RWPE2 (cell line): ENCODE measurements at places on chromosomes 12 and 14.

- no peak overlapping the region for H3K27ac ChIP-seq
- no peaks in the 10 kb centered on the region for H3K36me3 ChIP-seq
- no peak overlapping the region for H3K4me3 ChIP-seq
- H3K4me1 ChIP-seq, result no peaks in the 10 kb centered on the region
Observed at GRCh38 chr12:107493666-107494065, 191.9 kb upstream of the PWP1 start.

DNA sequence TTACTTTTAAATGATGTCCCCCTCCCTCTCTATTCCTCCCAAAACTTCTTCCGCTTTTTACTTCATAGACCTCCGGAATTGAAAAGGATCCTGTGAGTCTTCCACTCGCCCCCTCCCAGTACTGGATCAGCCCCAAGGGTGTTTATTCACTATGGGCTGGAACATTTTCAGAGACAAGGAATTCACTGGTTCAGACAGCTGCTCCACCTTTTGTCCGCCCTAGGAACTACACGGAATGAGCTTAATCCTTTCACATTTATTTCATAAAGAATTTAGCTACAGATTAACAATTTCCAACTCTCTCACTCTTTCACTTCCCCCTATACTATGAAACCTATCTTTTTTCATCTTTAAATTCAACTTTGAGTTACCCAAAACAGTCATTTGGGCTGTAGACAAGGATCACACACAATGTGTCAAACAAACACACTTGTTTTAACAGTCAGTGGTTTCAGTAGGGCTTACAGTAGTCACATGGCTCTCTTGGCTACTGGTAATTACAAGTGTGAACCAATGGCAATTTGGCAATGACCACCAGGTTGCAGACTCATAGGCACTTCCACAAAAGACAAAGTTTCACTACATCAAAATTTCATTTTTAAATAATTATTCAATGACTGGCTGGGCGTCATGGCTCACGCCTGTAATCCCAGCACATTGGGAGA, 20.6 kb downstream of the CNIH1 start:
- no peak overlapping the region for H3K4me3 ChIP-seq
- H3K27me3 ChIP-seq, result no peaks in the 10 kb centered on the region
- no peak for DNase-seq
- H3K36me3 ChIP-seq, result peaks cover 73% of the 10 kb centered on the region

- no peak for DNase-seq
- no peak overlapping the region for H3K4me3 ChIP-seq
- H3K4me1 ChIP-seq, result no peaks in the 10 kb centered on the region
- H3K27ac ChIP-seq, result no peak overlapping the region
Observed at GRCh38 chr14:81889529-81889928, 355.9 kb upstream of the SEL1L start.

- H3K27ac ChIP-seq, result no peak overlapping the region
- H3K4me1 ChIP-seq, result no peaks in the 10 kb centered on the region
- H3K36me3 ChIP-seq, result no peaks in the 10 kb centered on the region
- H3K27me3 ChIP-seq, result peaks cover 9% of the 10 kb centered on the region
Observed at GRCh38 chr14:96584199-96584906, 82.2 kb downstream of the PAPOLA start.

GRCh38 chr14:60926002-60926401, 54.9 kb downstream of the TRMT5 start:
- H3K4me3 ChIP-seq, result no peak overlapping the region
- no peaks in the 10 kb centered on the region for H3K36me3 ChIP-seq
- no peak overlapping the region for H3K27ac ChIP-seq
- DNase-seq, result no peak

GRCh38 chr14:61231810-61232209, 49.3 kb downstream of the TMEM30B start:
- no peak overlapping the region for H3K4me3 ChIP-seq
- H3K27ac ChIP-seq, result no peak overlapping the region
- H3K4me1 ChIP-seq, result no peaks in the 10 kb centered on the region
- H3K36me3 ChIP-seq, result no peaks in the 10 kb centered on the region
- DNase-seq, result no peak

DNA sequence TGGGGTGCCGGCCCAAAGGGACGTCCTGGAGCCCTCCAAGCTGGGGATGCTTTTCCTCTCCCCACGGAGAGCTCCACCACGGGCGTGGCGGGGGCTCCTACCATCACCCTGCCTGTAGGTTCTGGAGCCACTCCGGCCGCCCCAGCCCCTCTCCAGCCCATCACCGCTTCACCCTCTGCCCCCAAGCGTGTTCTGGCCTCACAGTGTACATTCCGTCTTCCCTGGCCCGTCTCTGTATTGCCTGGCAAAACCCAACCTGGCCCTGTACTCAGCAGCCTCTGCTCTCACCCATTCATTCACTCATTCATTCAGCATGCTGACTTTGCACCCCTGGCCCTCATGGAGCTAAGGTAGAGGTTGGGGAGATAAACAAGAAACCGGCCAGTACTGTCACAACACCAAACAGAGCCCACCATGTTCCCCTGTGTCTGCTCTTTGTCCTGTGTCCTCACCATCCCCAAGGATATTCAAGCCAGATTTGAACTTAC, 20.3 kb downstream of the SLC25A29 start:
- H3K4me3 ChIP-seq, result peak overlapping the region; percentile 88
- peak overlapping the region; percentile 39 for H3K27ac ChIP-seq
- H3K27me3 ChIP-seq, result no peaks in the 10 kb centered on the region

DNA sequence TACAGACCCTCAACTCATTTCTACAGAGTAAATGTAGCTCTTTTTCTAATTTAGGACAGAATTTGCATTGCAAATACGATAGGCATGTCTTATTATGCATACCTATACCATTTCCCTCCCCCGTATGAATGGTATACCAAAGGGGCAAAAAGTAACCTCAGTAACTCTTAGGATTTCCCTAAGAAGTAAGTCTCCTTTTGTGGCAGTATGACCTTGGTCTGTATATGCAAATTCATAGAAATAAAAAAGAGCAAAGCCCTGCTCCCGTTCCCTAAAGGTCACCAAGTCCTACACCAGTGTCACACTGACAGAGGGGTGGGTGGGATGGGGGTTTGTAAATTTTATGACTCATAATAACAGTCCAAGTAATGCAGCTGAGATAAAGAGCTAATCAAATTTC, 365.8 kb upstream of the CCDC196 start:
- H3K4me3 ChIP-seq, result no peak overlapping the region
- H3K27me3 ChIP-seq, result no peaks in the 10 kb centered on the region
- no peaks in the 10 kb centered on the region for H3K36me3 ChIP-seq
- H3K4me1 ChIP-seq, result peaks cover 12% of the 10 kb centered on the region

DNA sequence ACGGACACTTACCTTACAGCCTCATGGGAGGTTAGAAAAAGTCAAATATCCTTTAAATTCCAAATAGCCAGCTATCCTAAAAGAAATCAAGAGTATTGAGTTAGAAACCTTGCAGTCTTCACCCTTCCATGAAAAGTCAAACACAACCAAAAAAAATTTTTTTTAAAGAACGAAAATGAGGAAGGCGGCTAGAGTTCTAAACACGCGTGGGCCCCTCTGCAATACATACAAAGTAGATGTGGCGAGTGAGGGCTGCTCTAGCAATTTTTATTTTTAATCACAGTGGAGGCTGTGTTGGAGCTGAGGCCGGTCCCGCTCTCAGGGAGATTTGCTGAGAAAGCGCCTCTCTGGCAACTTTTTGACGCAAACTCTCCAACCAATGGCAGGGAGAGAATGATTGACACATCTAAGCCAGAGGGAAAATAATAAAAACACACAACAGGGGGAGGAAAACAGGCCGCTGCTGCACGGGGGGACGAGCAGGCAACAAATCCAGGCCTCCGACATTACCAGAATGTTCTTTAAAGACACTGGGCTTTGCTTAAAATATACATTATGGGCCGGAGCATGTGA, at the start of gene OTX2:
Gene OTX2 (minus strand): TSS at position 333 of the 573 bp plus-strand sequence. CDS start 5,023 bp downstream, outside the sequence.
- DNase-seq, result no peak
- no peaks in the 10 kb centered on the region for H3K36me3 ChIP-seq
- H3K4me1 ChIP-seq, result no peaks in the 10 kb centered on the region
- peaks cover 96% of the 10 kb centered on the region for H3K27me3 ChIP-seq

DNA sequence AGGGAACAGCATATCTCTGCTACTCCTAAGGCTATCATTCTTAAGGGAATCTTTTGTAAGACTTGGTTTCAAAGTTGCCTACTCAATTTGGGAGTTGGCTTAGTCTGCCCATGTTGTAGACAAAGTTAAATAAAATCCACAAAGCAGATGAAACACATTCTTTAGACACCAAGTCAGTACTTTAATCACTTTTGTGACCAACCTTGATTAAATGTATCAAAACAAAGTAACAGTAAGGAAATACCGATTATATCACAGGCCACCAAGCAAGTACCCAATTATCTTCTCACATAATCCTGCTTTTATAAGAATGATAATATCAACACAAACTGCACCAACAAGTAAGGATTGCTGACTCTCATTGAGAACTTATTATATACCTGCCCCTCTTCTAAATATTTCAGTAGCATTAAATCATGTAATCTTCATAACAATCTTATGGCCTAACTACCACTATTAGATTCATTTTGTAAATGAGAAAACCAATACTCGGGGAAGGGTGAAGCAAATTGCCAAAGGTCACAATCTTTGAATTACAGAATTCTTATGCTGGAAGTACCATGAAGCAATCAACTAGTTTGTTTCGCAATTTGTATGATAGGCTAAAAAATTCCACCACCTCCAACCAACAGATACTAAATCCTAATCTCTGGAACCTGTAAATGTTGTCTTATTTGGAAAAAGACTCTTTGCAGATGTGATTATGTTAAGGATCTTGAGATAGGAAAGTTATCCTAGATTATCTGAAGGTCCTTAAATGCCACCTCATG, 12.6 kb upstream of the DIO2 start:
- H3K4me3 ChIP-seq, result no peak overlapping the region
- H3K27me3 ChIP-seq, result no peaks in the 10 kb centered on the region
- H3K27ac ChIP-seq, result no peak overlapping the region
- DNase-seq, result no peak

- DNase-seq, result no peak
- no peaks in the 10 kb centered on the region for H3K4me1 ChIP-seq
- H3K27me3 ChIP-seq, result peaks cover 3% of the 10 kb centered on the region
- H3K36me3 ChIP-seq, result no peaks in the 10 kb centered on the region
Observed at GRCh38 chr14:72264716-72265115, 332.5 kb downstream of the RGS6 start.

DNA sequence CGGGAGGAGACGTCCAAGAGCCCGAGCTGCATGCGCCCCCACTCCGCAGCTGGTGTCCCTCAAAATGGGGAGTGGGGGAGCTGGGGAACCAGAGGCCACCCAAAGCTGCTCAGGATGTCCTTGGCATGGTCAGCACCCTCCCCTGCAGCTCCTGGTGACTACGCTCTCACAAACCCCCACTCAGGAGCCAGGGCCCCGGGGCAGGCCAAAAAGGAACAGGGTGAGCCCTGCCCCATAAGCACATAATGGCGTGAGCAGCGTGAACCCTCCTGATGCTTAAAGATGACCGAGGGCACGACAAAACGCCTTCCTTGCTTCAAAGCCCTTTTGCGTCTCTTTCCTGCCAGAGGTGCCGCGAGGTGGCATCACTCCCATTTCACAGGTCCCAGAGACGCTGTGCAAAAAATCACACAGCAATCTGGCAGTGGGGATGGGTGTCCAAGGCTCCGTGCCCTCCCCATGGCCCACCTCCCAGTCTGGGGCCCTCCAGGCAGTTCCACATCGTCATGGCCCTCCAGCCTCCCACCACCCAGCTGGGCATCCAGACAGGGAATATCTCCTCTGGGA, 13.5 kb downstream of the NCOR2 start:
- no peak overlapping the region for H3K27ac ChIP-seq
- DNase-seq, result no peak
- peaks cover 35% of the 10 kb centered on the region for H3K4me1 ChIP-seq
- H3K27me3 ChIP-seq, result no peaks in the 10 kb centered on the region
- peaks cover 5% of the 10 kb centered on the region; the same call in 1 of the 2 replicates for H3K36me3 ChIP-seq

GRCh38 chr12:84422340-84422739, 490.3 kb downstream of the SLC6A15 start:
- no peak overlapping the region for H3K27ac ChIP-seq

GRCh38 chr14:104898870-104899510, 25.7 kb upstream of the PLD4 start:
- no peak overlapping the region for H3K4me3 ChIP-seq
- no peaks in the 10 kb centered on the region for H3K27me3 ChIP-seq
- no peak for DNase-seq
- H3K4me1 ChIP-seq, result no peaks in the 10 kb centered on the region
- H3K27ac ChIP-seq, result no peak overlapping the region

- DNase-seq, result no peak
- H3K4me1 ChIP-seq, result no peaks in the 10 kb centered on the region
- H3K4me3 ChIP-seq, result no peak overlapping the region
- H3K27me3 ChIP-seq, result peaks cover 11% of the 10 kb centered on the region
- H3K36me3 ChIP-seq, result no peaks in the 10 kb centered on the region
- H3K27ac ChIP-seq, result no peak overlapping the region
Observed at GRCh38 chr14:29558516-29558915, 369.1 kb downstream of the PRKD1 start.

DNA sequence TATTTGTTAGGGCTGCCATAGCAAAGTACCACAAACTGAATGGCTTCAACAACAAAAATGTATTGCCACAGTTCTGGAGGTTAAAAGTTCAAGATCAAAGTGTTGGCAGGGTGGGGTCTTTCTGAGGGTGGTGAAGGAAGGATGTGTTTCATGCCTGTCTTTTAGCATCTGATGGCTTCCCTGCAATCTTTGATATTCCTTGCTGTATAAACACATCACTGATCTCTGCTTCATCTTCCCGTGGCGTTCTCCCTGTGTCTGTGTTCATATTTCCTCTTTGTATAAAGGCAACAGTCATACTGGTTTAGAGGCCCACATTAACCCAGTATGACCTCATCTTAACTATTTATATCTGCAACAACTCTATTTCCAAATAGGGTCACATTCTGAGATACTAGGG, 167.5 kb downstream of the BTG1 start:
- no peak overlapping the region for H3K27ac ChIP-seq
- no peaks in the 10 kb centered on the region for H3K4me1 ChIP-seq
- no peak overlapping the region for H3K4me3 ChIP-seq

GRCh38 chr12:56546680-56547079, 25.1 kb downstream of the RBMS2 start:
- H3K27me3 ChIP-seq, result no peaks in the 10 kb centered on the region
- DNase-seq, result no peak
- H3K4me1 ChIP-seq, result no peaks in the 10 kb centered on the region
- H3K36me3 ChIP-seq, result peaks cover 48% of the 10 kb centered on the region
- no peak overlapping the region for H3K4me3 ChIP-seq

- H3K36me3 ChIP-seq, result peaks cover 16% of the 10 kb centered on the region
- H3K4me1 ChIP-seq, result no peaks in the 10 kb centered on the region
- no peak overlapping the region for H3K27ac ChIP-seq
- H3K4me3 ChIP-seq, result no peak overlapping the region
- no peak for DNase-seq
- no peaks in the 10 kb centered on the region for H3K27me3 ChIP-seq
Observed at GRCh38 chr14:70942342-70942706, 35.1 kb downstream of the PCNX1 start.

- no peaks in the 10 kb centered on the region for H3K4me1 ChIP-seq
- no peak overlapping the region for H3K27ac ChIP-seq
- DNase-seq, result no peak
- peaks cover 45% of the 10 kb centered on the region for H3K36me3 ChIP-seq
- no peaks in the 10 kb centered on the region for H3K27me3 ChIP-seq
Observed at GRCh38 chr14:104770851-104771272, 17.9 kb downstream of the SIVA1 start.

DNA sequence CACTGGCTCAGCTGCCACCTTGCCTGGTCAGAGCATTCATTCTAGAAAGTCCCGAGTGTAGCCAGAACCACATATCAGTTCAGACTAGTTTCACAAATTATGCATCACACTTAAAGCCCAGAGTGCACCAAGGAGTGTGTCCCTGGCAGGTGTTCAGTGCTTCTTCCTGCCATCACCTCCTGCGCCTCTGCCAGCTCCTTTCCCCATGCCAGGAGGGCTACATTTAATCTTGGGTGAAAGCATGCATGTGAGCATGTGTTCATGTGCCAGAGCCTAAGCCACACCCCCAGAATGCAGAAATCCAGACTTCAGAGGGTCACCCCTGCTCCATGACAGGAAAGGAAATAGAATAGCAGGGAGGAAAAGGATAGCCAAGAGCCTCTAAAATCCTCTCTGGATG, 381.6 kb downstream of the DPF3 start:
- H3K27me3 ChIP-seq, result peaks cover 31% of the 10 kb centered on the region
- no peak for DNase-seq
- H3K4me3 ChIP-seq, result no peak overlapping the region
- H3K4me1 ChIP-seq, result no peaks in the 10 kb centered on the region
